ENCODE measurements at places on chromosomes 11 and 22. TPM values are rescaled to one million over a fixed set of nuclear protein-coding genes. Genes with fewer than 3 reads are reported as not detected.

GRCh38 chr11:61384271-61385242, 7.8 kb upstream of the TMEM216 start:
- no peaks in the 10 kb centered on the region for H3K36me3 ChIP-seq
- no peaks in the 10 kb centered on the region for H3K27me3 ChIP-seq
- no peak overlapping the region for H3K4me3 ChIP-seq

- peak; percentile 83 for DNase-seq
- H3K4me3 ChIP-seq, result peak within 1 kb of the TSS; percentile 91
- peaks cover 37% of the 10 kb centered on the region for H3K4me1 ChIP-seq
- no peaks in the 10 kb centered on the region for H3K36me3 ChIP-seq
- H3K27ac ChIP-seq, result peak within 1 kb of the TSS; percentile 98
- H3K27me3 ChIP-seq, result no peaks in the 10 kb centered on the region
Observed at GRCh38 chr11:124800226-124800929, at the start of gene MSANTD2. MSANTD2 (minus strand) TSS chr11:124800406; CDS start chr11:124800380, 26 bp downstream.

DNA sequence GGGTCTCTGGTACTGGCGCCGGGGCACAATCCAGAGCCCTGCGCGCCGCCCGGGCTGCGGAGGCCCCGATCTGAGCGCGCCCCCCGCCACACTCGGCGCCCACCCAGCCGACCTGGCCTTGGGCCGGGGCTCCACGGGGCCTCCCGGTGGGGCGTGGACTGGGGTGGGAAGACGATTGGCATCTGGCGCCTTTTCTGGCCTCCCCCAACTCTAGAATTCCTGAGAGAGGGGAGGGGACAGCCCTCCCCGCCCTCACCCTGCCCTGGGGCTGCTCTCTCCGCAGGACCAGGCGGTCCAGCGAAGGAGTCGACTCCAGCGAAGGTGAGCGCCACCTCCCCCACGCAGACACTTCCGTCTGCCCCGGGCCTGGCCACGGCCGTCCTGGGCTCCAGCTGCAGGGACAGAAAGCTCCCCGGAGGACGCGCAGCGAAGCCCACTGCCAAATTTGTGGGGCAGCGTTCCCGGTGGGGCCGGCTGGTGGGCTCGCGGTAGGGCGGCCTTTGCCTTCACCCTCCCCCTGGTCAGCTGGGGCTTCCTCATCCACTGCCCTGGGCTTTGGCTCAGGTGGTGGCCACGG, 593 bp downstream of the SSH3 start:
- H3K36me3 ChIP-seq, result peaks cover 40% of the 10 kb centered on the region
- H3K27me3 ChIP-seq, result no peaks in the 10 kb centered on the region
- DNase-seq, result no peak
- peak overlapping the region; percentile 89 for H3K4me3 ChIP-seq
- H3K4me1 ChIP-seq, result peaks cover 35% of the 10 kb centered on the region
- peak overlapping the region; percentile 87 for H3K27ac ChIP-seq

GRCh38 chr11:10528121-10528520, 12.9 kb downstream of the RNF141 start:
- no peak for DNase-seq
- no peak overlapping the region for H3K4me3 ChIP-seq
- no peaks in the 10 kb centered on the region for H3K4me1 ChIP-seq
- no peaks in the 10 kb centered on the region for H3K27me3 ChIP-seq

- no peaks in the 10 kb centered on the region for H3K27me3 ChIP-seq
- DNase-seq, result no peak
- no peak overlapping the region for H3K27ac ChIP-seq
- H3K36me3 ChIP-seq, result no peaks in the 10 kb centered on the region
Observed at GRCh38 chr11:78048561-78048960, 15.1 kb upstream of the THRSP start.

GRCh38 chr11:66951135-66951534, 7.0 kb downstream of the PC start:
- H3K4me1 ChIP-seq, result no peaks in the 10 kb centered on the region
- H3K27me3 ChIP-seq, result no peaks in the 10 kb centered on the region
- no peaks in the 10 kb centered on the region for H3K36me3 ChIP-seq
- no peak for DNase-seq

The SNX32 gene
- 0.51 TPM for polyA plus RNA-seq

DNA sequence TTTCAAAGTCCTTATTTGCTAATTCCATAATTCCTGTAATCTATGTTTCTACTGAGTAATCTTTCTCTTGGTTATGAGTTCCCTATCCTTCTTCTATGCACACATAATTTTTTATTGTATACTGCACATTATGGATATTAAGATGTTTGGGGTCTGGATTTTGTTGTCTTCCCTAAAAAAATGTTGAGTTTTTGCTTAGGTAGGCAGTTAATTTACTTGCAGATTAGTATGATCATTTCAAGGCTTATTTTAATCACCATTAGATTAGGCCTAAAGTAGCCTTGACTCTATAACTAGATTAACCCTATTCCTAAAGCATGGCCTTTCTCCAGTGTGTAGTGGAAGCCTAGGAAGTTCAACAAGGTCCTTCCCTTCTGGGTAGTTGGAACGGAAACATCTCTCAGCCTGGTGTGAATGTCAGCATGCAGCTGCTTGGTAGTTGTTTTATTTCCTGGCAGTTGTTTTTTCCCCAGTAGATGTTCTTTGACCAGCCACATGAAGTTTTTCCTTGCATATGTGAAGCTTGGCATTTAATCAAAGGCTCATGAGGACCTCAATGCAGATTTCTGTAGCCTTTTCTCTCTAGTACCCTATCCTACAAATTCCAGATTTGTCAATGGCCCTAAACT, 419.3 kb upstream of the NARS2 start:
- H3K4me3 ChIP-seq, result no peak overlapping the region
- no peak overlapping the region for H3K27ac ChIP-seq
- no peaks in the 10 kb centered on the region for H3K27me3 ChIP-seq
- no peaks in the 10 kb centered on the region for H3K36me3 ChIP-seq
- H3K4me1 ChIP-seq, result no peaks in the 10 kb centered on the region

- peaks cover 17% of the 10 kb centered on the region for H3K27me3 ChIP-seq
- no peak overlapping the region for H3K4me3 ChIP-seq
- no peaks in the 10 kb centered on the region for H3K36me3 ChIP-seq
- H3K27ac ChIP-seq, result no peak overlapping the region
- H3K4me1 ChIP-seq, result no peaks in the 10 kb centered on the region
- no peak for DNase-seq
Observed at GRCh38 chr22:48310289-48310688, 1517.4 kb downstream of the BRD1 start.

GRCh38 chr22:44269117-44269498, 43.6 kb downstream of the SHISAL1 start:
- no peak overlapping the region for H3K27ac ChIP-seq
- no peak for DNase-seq
- H3K36me3 ChIP-seq, result no peaks in the 10 kb centered on the region
- no peaks in the 10 kb centered on the region for H3K27me3 ChIP-seq

The BTBD10 gene
- 6.8 TPM for polyA plus RNA-seq

- H3K36me3 ChIP-seq, result no peaks in the 10 kb centered on the region
- H3K4me3 ChIP-seq, result no peak overlapping the region
- peak overlapping the region; percentile 15 for H3K27ac ChIP-seq
- H3K27me3 ChIP-seq, result no peaks in the 10 kb centered on the region
- peaks cover 4% of the 10 kb centered on the region for H3K4me1 ChIP-seq
Observed at GRCh38 chr11:2741377-2742131, 41.8 kb upstream of the KCNQ1OT1 start.

The PANX3 gene
- polyA plus RNA-seq, result not detected

GRCh38 chr11:26134481-26135355, 197.2 kb upstream of the ANO3 start:
- no peak overlapping the region for H3K4me3 ChIP-seq
- no peaks in the 10 kb centered on the region for H3K36me3 ChIP-seq
- H3K27ac ChIP-seq, result no peak overlapping the region
- no peaks in the 10 kb centered on the region for H3K4me1 ChIP-seq

- no peaks in the 10 kb centered on the region for H3K36me3 ChIP-seq
- H3K27me3 ChIP-seq, result peaks cover 13% of the 10 kb centered on the region
- peak within 1 kb of the TSS; percentile 76 for H3K4me3 ChIP-seq
- peak within 1 kb of the TSS; percentile 93 for H3K27ac ChIP-seq
- peak; percentile 22 for DNase-seq
Observed at GRCh38 chr11:313787-314553, at the start of gene IFITM1. IFITM1 (plus strand) TSS chr11:314040; CDS start chr11:314171, 131 bp downstream.

The PKNOX2 gene
- polyA plus RNA-seq, result 3.1 TPM

DNA sequence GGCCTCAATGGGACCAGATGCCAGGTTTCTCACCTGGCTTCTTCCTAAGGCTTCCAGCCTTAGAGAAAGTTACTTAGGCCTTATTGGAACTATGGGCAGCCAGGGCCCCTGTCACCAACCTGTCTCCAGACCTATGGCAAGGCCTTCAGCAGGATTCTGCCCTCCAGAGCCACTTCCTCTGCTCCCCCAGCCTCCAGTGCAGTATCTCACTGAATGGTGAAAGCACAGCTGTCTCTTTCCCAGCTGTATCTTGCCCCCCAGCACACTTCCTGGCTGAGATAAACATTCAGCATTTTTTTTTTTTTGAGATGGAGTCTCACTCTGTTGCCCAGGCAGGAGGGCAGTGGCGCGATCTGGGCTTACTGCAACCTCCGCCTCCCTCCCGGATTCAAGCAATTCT, 1.5 kb downstream of the SLC2A11 start:
- H3K36me3 ChIP-seq, result no peaks in the 10 kb centered on the region
- no peak overlapping the region for H3K27ac ChIP-seq
- no peaks in the 10 kb centered on the region for H3K27me3 ChIP-seq
- no peaks in the 10 kb centered on the region for H3K4me1 ChIP-seq
- no peak for DNase-seq
